ENCODE measurements at places on chromosomes 4 and X. TPM values are rescaled to one million over a fixed set of nuclear protein-coding genes. Genes with fewer than 3 reads are reported as not detected.
A peak's percentile ranks its signal among the peaks of the same experiment; 100 is the strongest.

Gene CCDC110
- total RNA-seq = not detected

GRCh38 chr4:41104155-41104554, 110.2 kb downstream of the APBB2 start:
- DNase-seq = no peak
- no peak overlapping the region for H3K27ac ChIP-seq
- no peaks in the 10 kb centered on the region for H3K27me3 ChIP-seq
- no peak overlapping the region for H3K4me3 ChIP-seq

DNA sequence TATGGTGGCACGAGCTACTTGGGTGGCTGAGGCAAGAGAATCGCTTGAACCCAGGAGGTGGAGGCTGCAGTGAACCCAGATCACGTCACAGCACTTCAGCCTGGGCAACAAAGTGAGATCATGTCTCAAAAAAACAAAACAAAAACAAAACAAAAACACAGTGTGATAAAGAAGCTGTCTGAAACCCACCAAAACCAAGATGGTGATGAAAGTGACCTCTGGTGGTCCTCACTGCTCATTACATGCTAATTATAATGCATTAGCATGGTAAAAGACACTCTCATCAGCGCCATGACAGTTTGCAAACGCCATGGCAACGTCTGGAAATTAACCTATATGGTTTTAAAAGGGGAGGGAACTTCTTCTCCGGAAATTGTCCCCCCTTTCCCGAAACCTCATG, 29.4 kb upstream of the OPHN1 start:
- no peaks in the 10 kb centered on the region for H3K36me3 ChIP-seq
- DNase-seq = peak; percentile 42
- no peaks in the 10 kb centered on the region for H3K4me1 ChIP-seq
- H3K4me3 ChIP-seq = no peak overlapping the region
- no peak overlapping the region for H3K27ac ChIP-seq

GRCh38 chrX:97168646-97169045, 284.9 kb downstream of the RPA4 start:
- H3K27ac ChIP-seq = no peak overlapping the region
- H3K4me3 ChIP-seq = no peak overlapping the region
- no peaks in the 10 kb centered on the region for H3K4me1 ChIP-seq
- no peak for DNase-seq
- no peaks in the 10 kb centered on the region for H3K27me3 ChIP-seq

Gene SLC25A43
- 11.8 TPM for total RNA-seq

DNA sequence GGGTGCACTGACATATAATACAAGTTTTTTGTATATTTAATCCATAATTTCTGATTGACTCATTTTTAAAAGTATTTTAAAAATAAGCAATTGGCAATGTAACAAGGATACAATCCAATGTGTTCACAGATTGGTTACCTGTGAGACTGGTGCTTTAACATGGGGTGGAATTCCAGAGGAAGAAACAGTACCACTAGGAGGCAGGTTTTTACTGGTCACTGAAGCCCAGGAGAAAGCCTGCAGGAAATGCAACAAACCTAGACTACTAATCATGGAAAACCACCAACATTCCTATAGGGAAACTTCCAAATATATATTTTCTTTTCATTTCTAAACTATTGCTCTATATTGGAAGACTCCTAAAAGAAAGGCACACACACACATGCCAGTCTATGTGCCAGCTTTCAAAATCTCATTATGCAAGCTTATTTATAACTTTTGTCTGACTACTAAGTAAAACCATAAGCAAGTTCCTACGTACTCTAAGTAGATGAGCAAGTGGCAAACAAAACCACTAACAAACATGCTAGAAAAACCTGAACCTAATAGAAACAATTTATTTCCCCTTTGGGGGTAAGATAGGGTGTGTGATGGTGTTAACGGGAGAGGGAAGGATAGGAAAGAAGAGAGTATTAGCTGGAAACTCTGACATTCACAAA, 19.2 kb downstream of the G3BP2 start:
- H3K36me3 ChIP-seq = peaks cover 49% of the 10 kb centered on the region
- no peaks in the 10 kb centered on the region for H3K27me3 ChIP-seq
- no peak overlapping the region for H3K4me3 ChIP-seq
- DNase-seq = no peak
- peaks cover 36% of the 10 kb centered on the region for H3K4me1 ChIP-seq

- no peaks in the 10 kb centered on the region for H3K36me3 ChIP-seq
- no peaks in the 10 kb centered on the region for H3K4me1 ChIP-seq
Measured at GRCh38 chr4:113113151-113113550, 63.7 kb downstream of the ANK2 start.

- DNase-seq = no peak
- no peak overlapping the region for H3K27ac ChIP-seq
- H3K36me3 ChIP-seq = no peaks in the 10 kb centered on the region
- H3K4me1 ChIP-seq = no peaks in the 10 kb centered on the region
- no peaks in the 10 kb centered on the region for H3K27me3 ChIP-seq
- no peak overlapping the region for H3K4me3 ChIP-seq
Measured at GRCh38 chr4:158750379-158750778, 18.4 kb upstream of the FNIP2 start.

DNA sequence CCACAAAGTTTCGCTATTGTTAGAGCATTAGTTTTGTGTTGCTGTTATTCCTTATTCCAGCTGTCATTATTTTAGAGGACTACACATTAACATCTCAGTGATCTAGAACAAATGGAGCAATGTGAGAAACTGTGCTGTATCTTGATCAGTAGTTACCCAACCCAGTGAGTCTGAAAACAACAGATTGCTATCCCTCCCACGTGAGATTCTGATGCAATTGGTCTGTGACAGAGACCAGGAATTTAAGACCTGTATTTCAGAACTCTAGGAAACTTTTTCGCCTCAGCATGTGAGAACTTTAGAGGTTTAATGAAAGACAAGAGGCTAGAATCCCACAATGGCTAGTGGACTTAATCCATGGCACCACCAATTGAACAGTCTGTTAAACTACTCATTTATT, 35.7 kb upstream of the CDS1 start:
- H3K27ac ChIP-seq = no peak overlapping the region
- no peaks in the 10 kb centered on the region for H3K36me3 ChIP-seq
- DNase-seq = no peak
- no peak overlapping the region for H3K4me3 ChIP-seq
- no peaks in the 10 kb centered on the region for H3K27me3 ChIP-seq

- no peak for DNase-seq
- H3K4me1 ChIP-seq = no peaks in the 10 kb centered on the region
- no peaks in the 10 kb centered on the region for H3K36me3 ChIP-seq
- no peak overlapping the region for H3K4me3 ChIP-seq
- H3K27ac ChIP-seq = no peak overlapping the region
Measured at GRCh38 chr4:122045533-122045932, 93.7 kb upstream of the TRPC3 start.

Gene MFAP3L
- 3.3 TPM for total RNA-seq

Gene BMP2K
- total RNA-seq = 20.1 TPM

GRCh38 chrX:40474645-40475044, 106.1 kb upstream of the ATP6AP2 start:
- DNase-seq = no peak
- H3K4me3 ChIP-seq = no peak overlapping the region
- H3K4me1 ChIP-seq = peaks cover 5% of the 10 kb centered on the region
- H3K36me3 ChIP-seq = no peaks in the 10 kb centered on the region
- H3K27me3 ChIP-seq = no peaks in the 10 kb centered on the region
